ENCODE measurements at places on chromosomes 13 and 19.

DNA sequence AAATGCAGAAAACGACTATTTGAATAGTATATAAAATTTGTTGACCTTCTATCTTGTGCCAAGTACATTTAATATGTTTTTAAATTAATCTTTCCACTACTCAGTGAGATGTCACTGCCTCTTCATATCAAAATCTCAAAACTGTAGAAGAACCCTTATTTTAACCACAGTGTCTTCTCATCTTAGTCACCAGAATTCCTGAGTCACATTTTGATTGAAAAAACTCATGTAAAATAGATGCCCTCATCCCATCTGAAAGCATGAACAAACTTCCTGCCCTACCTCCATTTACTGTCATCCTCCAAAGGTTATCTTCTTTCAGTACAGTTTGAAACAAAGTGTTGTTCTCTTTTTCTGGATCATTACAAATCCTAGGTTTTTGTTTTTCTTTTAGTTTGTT lies 1215.4 kb downstream of the PCDH9 start:
- no peak for DNase-seq

- no peak for DNase-seq
Measured at GRCh38 chr19:50983625-50984292, at the start of gene KLK7. Gene KLK7 (minus strand): TSS chr19:50983917. CDS start chr19:50982399, 1,518 bp downstream.

GRCh38 chr19:49987159-49987698 lies 26.3 kb upstream of the SIGLEC11 start:
- DNase-seq: no peak

DNA sequence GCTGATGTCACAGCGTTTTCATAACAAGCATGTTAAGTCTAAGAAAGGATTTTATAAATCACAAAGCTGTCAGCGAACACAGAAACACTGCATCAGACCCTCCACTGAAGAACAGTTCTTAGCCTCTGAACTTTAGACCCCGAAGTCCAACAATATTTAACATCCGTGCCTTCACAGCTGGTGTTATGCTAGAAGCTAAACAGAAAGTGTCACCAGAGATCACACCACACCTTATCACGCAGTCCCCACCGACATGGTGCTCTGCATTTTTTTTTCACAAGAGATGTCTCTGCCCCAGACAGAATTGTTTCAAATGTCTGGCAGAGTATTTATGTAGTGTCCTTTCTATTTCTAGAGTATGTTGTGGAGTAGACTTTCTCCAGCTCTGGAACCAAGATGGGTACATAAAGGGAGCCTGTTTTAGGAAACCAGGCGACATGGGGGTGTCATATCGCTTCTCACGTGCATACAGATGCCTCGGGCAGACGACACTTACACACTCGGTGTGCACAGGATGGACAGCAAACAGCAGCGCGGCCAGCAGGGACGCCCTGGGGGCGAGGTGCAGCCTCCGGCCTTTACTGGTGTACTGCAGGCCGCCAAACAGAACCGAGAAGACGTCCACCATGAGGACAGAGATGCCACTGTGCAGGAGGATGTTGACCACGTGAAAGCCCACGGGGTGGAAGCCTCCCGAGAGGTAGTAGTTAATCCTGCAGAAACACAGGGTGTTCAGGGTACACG lies 12.0 kb downstream of the TMTC4 start:
- DNase-seq: no peak

GRCh38 chr13:75478659-75479058 lies 3.3 kb downstream of the TBC1D4 start:
- no peak for DNase-seq

- DNase-seq: no peak
Measured at GRCh38 chr19:40717325-40717879, 490 bp downstream of the ITPKC start.

DNA sequence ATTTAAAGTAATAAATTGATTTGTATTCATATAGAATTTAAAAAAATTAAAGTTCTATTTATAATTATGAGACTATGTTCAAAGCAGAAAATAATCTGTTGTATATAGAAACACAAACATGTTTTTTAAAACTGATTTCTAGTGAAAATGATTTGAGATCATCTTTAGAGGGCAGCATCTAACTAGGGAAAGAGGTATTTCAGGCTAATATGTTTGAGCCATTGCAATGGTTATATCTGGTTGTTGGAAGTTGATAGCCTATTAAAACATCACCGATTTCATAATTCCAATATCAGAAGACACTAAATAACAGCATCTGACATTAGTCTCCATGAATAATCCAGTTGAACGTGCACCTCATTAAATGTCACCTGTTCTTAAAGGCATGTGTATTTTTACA lies 79.8 kb upstream of the SLITRK6 start:
- no peak for DNase-seq

- no peak for DNase-seq
Measured at GRCh38 chr13:27924529-27925141, 4.8 kb downstream of the PDX1 start.
